ENCODE measurements at places on chromosomes 7 and 10.

DNA sequence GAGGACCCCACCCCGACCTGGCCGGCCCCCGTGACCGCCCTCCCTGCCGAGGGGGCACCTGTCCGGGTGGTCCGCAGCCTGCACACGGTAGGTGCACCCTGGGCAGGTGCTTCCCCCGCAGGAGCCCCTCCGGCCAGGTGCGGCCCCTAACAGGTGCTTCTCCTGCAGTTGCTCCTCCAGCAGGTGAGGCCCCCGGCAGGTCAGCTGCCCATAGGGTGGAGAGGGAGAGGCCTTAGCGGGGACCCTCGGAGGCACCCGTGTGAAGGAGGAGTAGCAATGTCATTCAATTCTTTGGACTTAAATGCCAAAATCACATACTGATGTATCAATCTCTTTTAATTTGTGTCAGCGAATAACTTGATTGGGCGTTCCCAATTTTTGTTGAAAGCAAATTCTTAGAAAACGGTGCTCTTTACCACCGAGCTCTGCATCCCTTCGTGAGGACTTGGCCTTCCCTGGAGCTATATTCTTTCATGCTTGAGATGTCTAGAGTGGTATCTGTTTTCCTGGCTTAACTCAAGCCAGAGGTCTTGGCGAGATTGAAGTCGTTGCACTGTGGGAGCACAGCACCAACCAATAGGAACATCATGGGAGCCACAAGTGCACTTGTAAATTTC lies 738 bp upstream of the NCAPG2 start:
- no peak for DNase-seq

DNA sequence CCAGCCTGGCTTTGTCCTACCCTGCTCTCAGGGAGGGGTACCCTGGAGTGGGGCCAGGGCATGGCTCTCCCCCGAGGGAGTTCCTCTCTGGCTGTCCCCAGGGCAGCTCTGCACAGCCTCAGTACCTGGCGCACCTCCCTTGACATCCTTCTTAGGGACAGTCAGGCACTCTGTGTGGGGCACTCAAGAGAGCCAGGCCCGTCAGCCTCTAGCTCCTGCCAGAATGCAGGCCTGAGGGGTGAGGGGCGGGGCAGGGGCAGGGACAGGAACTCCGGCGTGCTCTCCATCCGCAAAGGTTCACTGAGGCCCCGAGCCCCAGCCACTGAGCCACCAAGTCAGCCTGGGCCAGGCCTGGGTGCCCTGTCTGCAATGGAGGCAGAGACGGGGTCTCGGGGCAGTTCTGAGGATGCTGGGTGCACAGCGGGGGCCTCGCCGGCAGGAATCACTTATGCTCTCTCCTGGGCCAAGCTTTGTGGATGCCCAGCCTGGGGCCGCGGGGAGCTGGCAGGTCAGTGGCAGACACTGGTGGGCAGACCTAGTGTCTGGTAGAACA lies 10.1 kb downstream of the LIMK1 start:
- no peak for DNase-seq

GRCh38 chr7:45682358-45682735 lies 108.2 kb downstream of the ADCY1 start:
- no peak for DNase-seq

DNA sequence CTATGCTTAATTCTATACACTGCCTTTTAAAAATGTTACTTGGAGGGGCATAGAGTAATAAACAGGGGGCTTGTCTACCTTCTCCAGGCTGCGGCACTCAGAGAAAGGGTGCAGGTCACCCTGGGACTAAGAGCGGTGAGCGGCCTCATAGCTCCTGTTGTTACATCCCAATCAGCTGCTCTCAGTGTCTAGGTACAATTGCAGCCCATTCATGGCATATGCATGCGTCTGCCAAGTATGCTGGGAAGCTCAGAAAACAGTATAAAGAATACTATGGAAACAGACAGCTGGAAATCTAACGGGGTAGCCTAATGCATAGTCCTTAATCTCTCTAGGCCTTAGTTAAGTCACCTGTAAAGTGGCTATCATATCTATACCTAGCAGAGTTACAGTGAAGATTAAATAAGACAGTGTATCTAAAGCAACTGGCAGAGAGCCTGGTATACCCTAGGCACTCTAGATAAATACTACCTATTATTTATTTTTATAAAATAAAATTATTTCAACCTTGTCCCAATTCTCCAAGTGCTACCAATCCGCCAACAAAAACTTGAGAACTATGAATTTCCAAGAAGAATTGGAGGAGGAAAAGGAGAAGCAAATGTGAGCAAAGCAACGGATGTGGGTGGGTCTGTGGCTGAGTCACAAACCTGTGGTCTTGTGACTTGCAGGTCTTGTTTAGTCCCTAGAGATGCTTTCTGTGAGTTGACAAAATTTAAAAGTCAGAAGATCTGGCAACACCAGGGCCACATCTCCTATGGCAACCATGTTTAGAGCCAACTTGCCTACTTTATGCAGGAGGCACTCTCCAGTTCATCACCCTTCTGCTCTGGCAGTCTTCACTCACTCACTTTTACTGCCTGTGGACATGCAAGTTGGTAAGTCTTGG lies 183.0 kb downstream of the RAPGEF5 start:
- DNase-seq: no peak

DNA sequence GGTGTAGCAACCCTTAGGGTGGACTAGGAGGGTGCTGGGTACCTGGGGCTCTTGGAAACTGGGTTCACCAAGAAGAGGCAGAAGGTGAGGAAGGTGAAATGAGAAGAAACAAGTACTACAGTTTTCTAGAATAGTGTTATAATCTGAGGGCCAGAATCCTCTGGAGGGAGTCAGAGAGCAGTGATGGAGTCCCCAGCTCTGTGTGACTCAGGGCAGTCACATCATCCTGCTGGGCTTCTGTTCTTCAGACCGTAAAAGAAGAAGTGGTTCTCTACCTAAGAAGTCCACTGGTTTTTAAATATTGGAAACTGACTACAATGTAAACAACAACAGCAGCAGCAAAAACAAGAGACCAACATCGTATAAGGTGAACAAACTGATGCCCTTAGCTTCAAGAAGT lies 197.3 kb downstream of the PRPF18 start:
- no peak for DNase-seq

GRCh38 chr10:63636812-63637211 lies 115.6 kb downstream of the REEP3 start:
- DNase-seq: no peak

DNA sequence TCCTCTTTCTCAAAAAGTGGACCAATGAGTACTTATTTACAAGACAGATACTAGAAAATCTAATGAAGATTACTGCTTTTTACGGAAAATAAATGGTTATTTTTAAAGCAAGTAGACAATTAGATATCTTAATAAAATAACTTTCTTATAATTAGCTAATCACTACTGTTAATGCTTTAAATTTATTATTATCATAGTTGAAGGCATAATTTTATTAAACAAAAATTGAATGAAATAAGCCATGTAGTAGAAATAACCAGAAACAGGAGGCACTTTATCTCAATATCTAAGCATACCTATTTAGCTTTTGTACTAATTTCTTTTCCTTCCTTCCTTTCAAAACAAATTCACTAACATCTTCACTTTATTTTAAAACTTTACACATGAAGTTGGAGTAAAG lies 134.9 kb downstream of the CHCHD3 start:
- no peak for DNase-seq

GRCh38 chr10:59872892-59873463 lies 33.4 kb downstream of the CCDC6 start:
- no peak for DNase-seq

DNA sequence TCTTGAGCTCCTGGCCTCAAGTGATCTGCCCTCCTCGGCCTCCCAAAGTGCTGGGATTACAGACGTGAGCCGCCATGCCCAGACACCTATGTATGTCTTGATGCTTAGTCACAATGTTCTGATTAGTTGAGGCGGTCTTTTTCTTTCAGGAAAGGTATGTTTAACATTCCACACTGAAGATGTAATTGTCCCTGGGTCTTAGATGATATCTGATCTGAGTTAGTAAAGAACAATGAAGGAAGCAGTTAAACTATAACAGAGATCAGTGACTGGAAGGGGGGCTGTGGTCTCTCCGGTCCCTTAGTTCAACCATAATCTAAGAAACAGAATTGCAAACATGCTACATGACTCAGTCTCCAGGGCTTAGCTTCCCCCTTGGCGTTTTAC lies 31.5 kb upstream of the SH2D4B start:
- no peak for DNase-seq

GRCh38 chr7:130281260-130281659 lies 11.7 kb upstream of the CPA4 start:
- no peak for DNase-seq

- DNase-seq: no peak
These were observed 1291.5 kb downstream of the TYW1 start for GRCh38 chr7:68288144-68288593.

GRCh38 chr7:66442385-66442784 lies 186.3 kb upstream of the KCTD7 start:
- no peak for DNase-seq

DNA sequence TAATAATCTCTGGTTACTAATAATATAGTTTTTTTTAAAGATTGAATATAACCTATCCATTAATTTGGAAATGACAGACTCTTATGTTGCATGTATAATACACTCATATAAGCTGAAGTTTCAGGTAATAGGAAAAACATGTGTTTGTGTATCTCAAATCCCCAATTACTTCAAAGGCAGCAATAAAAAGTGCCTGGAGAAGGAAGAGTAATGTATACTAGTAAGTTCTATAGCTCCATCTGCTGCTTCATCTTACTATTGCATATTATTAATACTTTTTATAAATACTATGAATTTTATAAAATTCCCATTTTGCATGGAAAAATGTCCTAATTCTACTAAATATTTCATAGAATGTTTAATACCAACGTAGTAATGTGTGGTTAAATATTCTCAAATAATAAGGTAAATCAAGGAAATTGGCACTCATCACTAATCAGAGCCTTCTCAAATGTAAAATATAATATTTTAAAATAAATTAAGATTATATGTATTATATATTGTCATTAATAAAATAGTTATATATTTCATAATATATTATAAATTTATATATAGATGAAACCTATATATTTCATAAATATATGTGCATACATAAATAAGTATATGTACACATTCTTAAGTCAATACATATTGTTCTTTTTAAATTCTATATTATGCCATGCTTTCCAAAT lies 311.9 kb downstream of the HGF start:
- no peak for DNase-seq

- no peak for DNase-seq
These were observed 906 bp downstream of the CDK1 start for GRCh38 chr10:60778971-60779796.

DNA sequence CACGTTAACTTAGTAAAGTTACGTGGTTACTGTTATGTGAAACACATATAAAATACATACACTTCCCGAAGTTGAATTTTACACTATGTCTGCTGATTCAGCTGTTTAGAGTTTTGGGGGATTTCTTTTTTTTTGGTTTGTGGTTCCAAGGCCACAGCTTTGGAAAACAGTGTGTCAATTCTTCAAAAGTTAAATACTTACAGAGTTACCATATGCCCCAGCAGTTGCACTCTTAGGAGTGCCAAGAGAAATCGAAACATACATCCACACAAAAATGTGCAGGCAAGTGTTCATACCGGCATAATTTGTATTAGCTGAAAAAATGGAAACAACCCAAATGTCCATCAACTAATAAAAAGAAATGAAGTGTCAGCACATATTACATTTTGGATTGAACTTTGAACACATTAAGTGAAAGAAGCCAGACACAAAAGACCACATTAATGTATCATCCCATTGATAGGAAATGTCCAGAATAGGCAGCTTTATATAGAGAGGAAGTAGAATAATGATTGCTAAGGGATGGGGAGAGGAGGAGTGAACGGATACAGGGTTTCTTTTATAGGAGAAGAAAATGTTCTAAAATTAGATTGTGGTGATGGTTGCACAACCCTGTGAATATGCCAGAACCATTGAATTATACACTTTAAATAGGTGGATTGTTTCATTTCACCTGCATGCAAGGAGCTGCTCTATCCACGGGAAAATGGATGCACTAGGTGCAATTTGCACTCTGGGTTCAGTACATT lies 17.6 kb downstream of the APBB1IP start:
- no peak for DNase-seq

DNA sequence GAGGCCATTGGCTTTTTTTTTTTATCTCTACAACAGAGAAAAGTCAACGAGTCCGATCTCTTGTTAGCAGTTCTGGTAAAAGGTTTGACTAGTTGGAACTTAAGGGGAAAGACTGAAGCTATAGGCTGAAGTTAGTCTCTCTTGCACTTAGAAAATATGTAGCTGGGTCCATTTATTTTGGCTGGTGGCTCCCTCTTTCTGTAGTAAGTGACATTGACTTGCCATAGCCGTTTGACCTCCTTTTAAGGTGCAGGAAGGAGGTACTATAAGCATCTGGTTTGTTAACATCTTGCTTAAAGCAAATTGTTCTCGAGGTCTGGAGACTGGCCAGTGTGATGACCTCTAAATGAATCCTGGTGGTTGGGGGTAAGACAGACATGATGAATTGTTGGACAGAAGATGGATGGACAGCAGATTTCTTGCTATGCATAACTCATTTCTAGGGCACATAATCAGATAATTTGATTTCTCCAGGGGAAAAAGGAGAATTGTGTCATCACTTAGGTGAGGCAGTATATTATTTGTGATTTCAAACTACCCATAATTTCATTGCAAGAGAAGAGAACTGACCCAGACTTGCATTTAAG lies 356.3 kb upstream of the GALNT17 start:
- no peak for DNase-seq

DNA sequence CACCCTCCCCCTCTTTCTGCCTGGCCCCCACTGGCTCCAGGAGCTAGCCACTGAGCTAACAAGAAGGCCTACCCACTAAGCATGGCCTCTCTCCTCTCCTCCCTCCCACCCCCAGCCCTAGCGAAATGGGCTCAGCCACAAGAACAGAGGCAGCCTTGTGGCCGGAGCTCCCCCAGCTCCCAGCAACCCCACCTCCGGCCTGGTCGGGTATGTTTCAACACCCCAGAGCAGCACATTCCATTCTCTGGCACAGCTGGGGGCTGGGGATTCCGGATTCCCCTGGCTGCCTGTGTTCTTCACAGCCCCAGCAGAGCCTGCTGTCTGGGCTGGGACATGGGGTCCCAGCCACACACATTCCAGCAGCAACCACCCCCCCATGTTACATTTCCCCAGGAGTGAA lies 9.0 kb downstream of the SFRP5 start:
- DNase-seq: no peak

- no peak for DNase-seq
These were observed 94.8 kb downstream of the SVIL start for GRCh38 chr10:29540016-29540415.

DNA sequence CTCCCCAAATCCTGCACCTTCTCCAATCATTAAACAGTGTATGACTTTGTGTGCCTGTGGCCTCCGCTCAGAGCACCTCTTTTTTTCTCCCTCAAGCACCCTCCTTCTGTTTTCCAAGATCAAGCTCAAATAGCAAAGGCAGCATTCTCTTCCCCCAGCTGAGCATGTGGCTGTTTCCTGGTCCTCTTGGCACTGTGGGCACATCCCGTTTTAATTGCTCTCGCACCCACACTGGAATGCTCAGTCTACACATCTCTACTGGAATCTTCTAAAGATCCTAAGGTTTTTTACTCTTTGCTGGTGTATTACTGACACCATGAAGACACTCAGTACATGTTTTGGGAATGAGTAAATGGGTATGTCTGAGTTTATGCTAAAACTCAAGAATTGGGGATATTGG lies 107.4 kb downstream of the WDFY4 start:
- no peak for DNase-seq

Measured in stimulated activated CD4-positive, alpha-beta T cell treated with anti-CD3 and anti-CD28 coated beads, TNF-alpha, amount 100 ng/mL, for 1 hour (primary cell).